ENCODE measurements at places on chromosomes 7 and 10.
A peak's percentile ranks its signal among the peaks of the same experiment; 100 is the strongest.

- DNase-seq: no peak
Observed at GRCh38 chr10:96513305-96513697, 425 bp downstream of the TLL2 start.

- DNase-seq: no peak
Observed at GRCh38 chr10:1132584-1132983, 76.4 kb downstream of the WDR37 start.

GRCh38 chr10:102410429-102411073, 8.0 kb downstream of the PSD start:
- DNase-seq: peak; percentile 60

- no peak for DNase-seq
Observed at GRCh38 chr10:22599048-22599561, 115.3 kb downstream of the PIP4K2A start.

- DNase-seq: no peak
Observed at GRCh38 chr7:137992550-137993394, 9.1 kb downstream of the CREB3L2 start.

DNA sequence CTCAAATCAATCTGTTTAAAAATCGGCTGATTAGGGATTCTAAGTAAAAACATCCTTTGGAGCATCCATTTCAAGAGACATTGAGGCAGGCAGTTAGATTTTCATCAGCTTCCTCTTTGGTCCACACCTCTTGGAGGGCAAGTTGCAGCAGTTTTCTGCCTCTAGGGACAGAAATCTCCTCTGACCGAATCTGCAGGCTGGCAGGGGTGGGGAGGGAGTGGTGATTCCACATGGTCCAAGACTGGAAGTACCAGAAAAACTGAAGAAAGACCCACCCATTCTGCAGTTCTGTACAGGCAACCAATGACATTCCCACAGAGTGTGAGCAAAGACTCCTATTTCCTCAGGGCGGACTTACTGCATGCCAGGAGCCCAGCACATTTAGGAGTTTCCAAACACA, 29.0 kb downstream of the FGFBP3 start:
- no peak for DNase-seq

DNA sequence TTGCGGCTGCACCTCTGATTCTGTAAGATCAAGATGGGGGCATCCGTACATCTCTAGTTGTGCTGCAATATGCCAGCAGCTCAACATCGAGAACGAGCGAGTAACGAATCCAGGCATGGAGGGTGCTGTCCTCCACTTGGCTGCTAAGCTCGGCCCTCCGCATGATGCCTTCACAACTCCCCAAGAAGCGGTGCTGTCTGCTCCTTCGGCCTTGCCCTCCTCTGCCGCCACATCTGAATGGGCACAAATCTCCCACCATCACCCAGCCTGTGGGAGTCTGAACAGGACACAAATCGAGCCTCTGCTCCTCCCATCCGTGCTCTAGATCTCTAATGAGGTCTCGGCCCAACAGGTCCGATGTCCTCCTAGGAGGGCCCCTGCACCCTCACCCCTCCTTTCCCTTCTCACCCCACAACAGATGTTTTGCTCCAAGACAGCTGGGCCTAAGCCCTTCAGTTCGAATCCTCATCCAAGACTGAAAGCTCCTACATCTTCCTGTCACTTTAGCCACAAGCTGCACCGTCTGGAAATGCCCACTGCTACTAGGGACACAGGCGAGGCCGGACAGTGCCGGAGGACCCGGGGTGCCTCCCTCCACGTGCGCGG, 86.7 kb downstream of the ZNF33B start:
- DNase-seq: no peak

- no peak for DNase-seq
Observed at GRCh38 chr7:95915731-95916130, 143.4 kb downstream of the DYNC1I1 start.

GRCh38 chr10:60537697-60538096, 148.0 kb upstream of the ANK3 start:
- no peak for DNase-seq

GRCh38 chr10:3162533-3162932, 10.0 kb downstream of the PITRM1 start:
- DNase-seq: no peak

GRCh38 chr10:83585686-83586085, 553.6 kb upstream of the GHITM start:
- no peak for DNase-seq

DNA sequence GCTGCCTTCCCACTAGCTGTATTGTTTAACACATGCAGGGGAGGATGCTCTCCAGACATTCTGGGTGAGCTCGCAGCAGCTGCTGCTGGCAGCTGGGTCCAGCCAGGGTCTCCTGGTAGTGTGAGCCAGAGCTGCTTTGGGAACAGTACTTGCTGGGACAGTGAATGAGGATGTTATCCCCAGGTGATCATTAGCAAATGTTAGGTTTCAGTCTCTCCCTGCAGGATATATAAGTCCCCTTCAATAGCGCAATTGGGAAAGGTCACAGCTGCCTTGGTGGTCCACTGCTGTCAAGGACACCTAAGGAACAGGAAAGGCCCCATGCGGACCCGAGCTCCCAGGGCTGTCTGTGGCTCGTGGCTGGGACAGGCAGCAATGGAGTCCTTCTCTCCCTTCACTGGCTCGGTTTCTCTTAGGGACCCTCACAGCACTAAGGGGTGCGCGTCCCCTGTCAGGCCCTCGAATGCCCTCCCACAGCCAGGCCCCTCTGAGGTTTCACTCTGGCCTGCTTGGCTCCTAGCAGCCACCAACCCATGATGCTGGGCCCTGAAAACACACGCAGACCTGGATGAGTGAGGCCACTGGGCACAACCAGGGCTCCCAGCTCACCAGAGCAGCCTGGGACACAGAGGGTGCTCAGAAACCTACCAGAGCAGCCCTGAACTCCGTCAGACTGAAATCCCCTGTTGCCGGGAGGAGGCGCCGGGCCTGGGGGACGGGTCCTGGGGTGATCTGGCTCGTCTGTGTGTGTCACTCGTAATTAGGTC, 173.0 kb upstream of the LANCL2 start:
- DNase-seq: no peak

DNA sequence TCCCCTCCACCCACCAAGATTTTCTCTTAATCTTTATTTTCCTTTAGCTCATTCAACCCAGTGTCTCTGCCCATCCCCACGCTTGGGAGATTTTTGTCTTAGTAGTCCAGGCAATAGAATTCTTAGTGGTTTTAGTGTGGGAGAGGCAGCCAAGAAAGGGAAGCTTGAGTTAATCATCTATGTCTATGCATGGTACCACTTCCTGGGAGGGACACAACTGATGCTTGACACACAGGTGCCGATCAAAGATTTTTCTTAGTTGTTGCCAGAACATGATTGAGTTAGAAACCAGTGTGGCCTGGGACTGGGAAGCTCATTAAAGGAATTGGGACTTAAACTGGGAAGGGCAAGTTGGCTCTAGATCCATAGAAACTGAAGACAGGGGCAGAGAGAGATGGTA, 3.1 kb downstream of the STRA8 start:
- no peak for DNase-seq

GRCh38 chr7:32958046-32959025, 1.1 kb downstream of the FKBP9 start:
- DNase-seq: no peak

DNA sequence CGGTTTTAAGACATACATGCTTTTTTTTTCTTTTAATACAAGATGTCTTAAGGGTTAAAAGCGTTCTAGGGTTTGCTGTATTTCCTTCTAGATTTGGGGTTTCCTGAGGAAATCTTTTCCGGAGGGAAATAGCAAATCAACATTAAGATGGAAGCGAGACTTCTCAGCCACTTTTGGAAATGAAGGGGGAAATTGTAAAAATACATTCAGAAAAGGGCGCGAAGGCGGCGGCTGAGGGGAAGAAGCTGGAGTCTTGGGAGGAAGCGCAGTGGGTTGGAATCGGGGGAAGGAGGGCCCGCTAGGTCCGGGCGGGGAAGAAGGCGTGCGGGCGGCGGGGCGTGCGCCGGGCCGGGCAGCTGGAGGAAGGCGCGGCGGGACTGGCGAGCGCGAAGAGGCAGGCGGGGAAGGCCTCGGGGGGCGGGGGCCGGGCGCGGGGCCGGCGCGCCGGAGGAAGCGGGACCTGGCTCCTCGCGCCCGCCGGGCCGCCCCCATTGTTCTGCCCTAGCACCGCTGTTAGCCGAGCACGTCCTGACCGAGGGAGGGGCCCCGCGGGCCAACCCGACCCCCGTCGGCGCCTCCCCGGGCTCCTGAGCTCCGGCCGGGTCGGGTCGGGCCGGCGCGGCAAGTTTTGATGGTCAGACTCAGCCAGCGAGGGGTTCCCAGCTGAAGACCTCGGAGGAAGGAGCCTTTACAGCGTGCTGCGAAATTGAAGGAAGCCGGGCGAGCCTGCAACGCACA, 1.5 kb upstream of the SKIDA1 start:
- DNase-seq: no peak

DNA sequence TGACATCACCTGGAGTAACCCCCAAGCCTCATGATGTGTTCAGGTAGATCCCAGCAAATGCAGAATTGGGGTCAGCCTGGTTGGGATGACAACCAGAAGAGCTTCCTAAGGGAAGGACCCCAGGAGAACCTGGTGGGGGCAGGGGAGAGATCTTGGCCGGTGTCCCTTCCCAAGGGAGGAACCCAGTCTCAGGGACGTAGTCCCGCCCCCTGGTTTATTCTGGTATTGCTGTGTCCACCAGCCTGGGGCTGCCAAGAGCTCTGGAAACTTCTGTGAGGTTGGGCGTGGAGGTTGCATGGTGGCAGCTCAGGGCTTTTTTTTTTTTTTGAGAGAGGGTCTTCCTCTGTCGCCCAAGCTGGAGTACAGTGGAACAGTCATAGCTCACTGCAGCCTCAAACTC, 19.4 kb downstream of the GTF2IRD1 start:
- no peak for DNase-seq

GRCh38 chr7:123674399-123675180, 18.9 kb downstream of the LMOD2 start:
- no peak for DNase-seq

DNA sequence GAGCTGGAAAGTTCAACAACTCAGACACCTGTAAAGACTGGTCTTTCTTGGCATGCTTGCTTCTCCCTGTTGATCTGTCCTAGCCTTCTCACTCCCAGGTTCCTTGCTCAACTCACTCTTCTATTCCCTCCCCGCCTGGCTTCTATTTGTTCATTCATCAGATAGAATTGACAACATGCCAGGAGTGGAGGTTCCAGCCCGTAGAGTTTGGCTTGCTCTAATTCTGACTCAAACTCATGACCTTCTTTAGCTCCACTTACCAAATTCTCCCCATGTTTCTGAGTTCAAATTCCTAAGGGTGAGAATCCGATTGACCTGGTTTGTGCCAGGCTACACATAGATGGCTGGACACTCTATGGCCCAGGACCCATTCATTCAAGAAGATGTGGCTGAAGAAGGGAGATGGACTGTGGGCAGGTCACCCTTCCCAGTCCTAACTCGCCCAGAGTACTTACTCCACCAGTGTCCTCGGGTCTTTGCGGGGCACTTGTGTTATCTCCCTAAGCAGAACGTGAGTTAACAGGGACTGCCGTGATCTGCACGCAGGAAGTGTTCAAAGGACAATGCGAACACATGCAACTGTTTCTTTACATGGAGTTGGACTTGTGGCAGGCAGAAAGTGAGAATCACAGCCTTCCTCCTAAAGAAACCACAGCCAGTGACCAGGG, 4.0 kb upstream of the TMEM236 start:
- no peak for DNase-seq

DNA sequence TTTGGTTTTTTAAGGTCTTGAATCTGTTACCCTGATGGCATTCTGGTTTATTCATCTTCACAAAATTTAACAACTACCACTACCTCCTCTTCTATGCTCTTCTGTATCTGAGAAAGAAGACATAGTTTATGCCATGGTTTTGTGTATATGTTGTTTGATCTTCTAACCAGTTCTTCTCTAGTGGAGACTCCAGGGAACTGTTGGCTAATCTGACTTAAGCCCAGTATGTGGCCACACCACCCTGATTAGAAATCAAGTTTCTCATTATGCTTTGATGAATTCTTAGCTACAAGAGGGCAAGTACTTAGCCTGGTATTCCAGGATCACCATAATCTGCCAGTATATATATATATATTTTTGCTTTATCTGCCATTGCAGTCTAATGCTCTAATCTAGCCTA, 99.5 kb upstream of the MXI1 start:
- no peak for DNase-seq

- DNase-seq: no peak
Observed at GRCh38 chr7:83456413-83456812, 192.5 kb downstream of the SEMA3E start.

DNA sequence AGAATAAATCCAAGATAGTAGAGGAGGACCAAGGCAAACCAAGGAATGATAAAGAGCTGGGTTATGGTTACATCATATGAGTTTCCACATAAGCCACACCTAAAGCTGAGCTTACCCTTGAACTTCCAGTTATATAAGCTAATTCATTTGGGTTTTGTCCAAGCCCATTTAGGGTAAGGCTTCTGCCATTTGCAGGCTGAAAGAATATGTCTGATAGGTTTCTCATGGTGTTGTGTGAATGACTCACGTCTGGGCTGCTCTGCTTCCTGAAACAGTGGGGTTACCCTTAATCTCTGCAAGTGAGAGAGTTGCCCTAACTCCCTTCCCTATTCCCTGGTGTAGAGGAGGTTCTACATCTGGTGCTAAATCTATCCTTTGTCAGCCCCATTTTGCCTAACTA, 60.8 kb downstream of the PTTG1IP2 start:
- DNase-seq: no peak

DNA sequence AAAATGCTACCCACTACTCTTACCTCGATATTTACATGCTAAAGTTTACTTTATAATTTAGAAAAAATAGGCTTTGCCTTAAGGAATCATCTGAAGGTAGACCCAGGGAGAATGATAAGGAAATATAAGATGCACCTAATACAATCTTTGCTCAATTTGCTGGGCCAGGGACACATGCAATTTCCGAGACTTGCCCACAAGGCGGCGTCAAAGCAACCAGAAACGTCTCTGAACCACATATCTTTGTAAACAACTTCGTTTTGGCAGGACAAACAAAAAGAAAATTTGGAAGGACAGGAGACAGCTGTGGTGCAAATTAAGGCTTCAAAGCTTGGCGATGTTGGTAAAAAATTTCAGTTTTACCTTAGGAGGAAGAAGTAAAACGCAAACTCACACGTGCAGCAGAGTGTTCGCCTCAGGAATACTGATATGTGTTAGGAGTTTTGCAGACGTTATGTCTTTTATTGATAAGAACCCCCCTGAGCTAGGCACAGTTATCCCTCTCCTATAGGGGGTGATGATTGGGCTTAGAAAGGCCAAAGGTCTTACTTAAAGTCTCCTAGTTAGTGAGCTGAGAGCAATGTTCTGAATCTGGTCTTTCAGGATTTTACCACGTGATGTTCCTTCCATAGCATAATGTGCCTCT, 134.3 kb downstream of the PRKCQ start:
- DNase-seq: peak; percentile 6

- DNase-seq: no peak
Observed at GRCh38 chr10:111107846-111108245, 31.0 kb downstream of the ADRA2A start.

- DNase-seq: no peak
Observed at GRCh38 chr7:31123321-31123720, 71.2 kb downstream of the ADCYAP1R1 start.

- DNase-seq: no peak
Observed at GRCh38 chr10:79479283-79479909, 32.9 kb upstream of the EIF5AL1 start.

- no peak for DNase-seq
Observed at GRCh38 chr7:40673285-40673684, 538.5 kb downstream of the SUGCT start.

- DNase-seq: no peak
Observed at GRCh38 chr7:132575419-132575981, 770 bp downstream of the PLXNA4 start.

- no peak for DNase-seq
Observed at GRCh38 chr7:127755965-127756364, 104.0 kb downstream of the SND1 start.

Data from stimulated activated CD4-positive, alpha-beta T cell treated with anti-CD3 and anti-CD28 coated beads, Interleukin-1b, Interleukin-23, amount 100 ng/mL, for 1 hour (primary cell).